Activated CD8-positive, alpha-beta T cell treated with anti-CD3 and anti-CD28 coated beads, Interleukin-2, amount 10 ng/mL, durations not matched to agents 7 days and 5 days (primary cell): ENCODE measurements at places on chromosomes 1 and 21. TPM values are rescaled to one million over a fixed set of nuclear protein-coding genes. Genes with fewer than 3 reads are reported as not detected.

DNA sequence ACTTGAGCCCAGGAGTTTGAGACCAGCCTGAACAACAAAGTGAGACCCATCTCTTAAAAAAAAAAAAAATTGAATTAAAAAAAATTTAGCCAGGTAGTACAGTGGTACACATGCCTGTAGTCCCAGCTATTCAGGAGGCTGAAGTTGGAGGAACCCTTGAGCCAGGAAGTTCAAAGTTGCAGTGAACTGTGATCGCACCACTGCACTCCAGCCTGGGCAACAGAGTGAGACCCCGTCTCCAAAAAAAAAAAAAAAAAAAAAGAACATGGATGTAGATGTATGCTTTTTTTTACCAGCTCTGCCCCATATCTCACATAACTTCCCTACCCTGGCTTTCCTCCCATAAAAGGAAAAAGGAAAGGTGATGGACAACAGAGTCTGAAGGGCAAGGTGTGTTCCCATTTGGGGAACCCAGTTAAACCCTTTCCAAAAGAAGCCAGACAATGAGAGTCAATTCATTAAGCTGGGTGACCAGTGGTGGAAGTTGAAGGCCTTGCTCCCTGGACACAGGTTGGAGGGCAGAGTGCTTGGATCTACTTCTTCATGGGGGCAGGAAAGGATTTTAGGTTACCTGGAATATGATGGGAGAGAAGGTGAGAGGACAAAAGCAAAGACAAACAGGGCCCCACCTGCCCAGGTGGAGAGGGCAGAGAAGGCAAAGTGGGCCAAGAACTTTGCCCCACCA lies 2.9 kb downstream of the KRTCAP2 start:
- peak overlapping the region; percentile 23 for H3K27ac ChIP-seq
- no peaks in the 10 kb centered on the region for H3K27me3 ChIP-seq
- peaks cover 25% of the 10 kb centered on the region for H3K36me3 ChIP-seq

- peaks cover 5% of the 10 kb centered on the region for H3K4me1 ChIP-seq
- no peak overlapping the region for H3K27ac ChIP-seq
- no peak for DNase-seq
- H3K4me3 ChIP-seq: no peak overlapping the region
- H3K36me3 ChIP-seq: no peaks in the 10 kb centered on the region
Measured at GRCh38 chr1:160020196-160020595, 11.6 kb downstream of the PIGM start.

OPRD1 gene
- total RNA-seq: not detected

OLFML3 gene
- total RNA-seq: 0.42 TPM

BGLAP gene
- 2.8 TPM for total RNA-seq

HMGCS2 gene
- total RNA-seq: not detected
